ENCODE measurements at places on chromosomes 3 and 15.

GRCh38 chr15:70190965-70191364 lies 93.2 kb upstream of the TLE3 start:
- no peaks in the 10 kb centered on the region for H3K27me3 ChIP-seq
- no peak overlapping the region for H3K27ac ChIP-seq
- H3K4me3 ChIP-seq = no peak overlapping the region
- peaks cover 9% of the 10 kb centered on the region for H3K4me1 ChIP-seq

DNA sequence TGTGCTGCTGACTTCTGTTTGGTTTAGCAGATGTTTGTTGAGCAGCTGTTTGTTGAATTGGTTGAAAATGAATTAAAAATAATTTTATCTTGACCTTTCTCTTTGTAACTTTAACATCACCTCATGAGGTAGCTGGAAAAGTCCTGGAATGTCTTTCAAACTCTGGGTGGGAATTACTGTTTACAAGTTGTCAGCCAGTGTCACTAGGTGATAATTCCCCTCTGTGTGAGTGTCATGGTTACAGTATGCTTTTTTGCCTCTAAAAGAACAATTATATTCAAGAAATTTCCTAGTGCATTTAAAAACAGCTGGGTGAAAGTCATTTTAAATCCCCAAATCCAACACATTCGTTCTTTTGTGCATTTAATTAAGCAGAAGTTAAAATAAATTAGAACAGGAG lies 113.2 kb downstream of the PTPRG start:
- H3K4me1 ChIP-seq = no peaks in the 10 kb centered on the region
- H3K27ac ChIP-seq = no peak overlapping the region
- no peaks in the 10 kb centered on the region for H3K36me3 ChIP-seq

DNA sequence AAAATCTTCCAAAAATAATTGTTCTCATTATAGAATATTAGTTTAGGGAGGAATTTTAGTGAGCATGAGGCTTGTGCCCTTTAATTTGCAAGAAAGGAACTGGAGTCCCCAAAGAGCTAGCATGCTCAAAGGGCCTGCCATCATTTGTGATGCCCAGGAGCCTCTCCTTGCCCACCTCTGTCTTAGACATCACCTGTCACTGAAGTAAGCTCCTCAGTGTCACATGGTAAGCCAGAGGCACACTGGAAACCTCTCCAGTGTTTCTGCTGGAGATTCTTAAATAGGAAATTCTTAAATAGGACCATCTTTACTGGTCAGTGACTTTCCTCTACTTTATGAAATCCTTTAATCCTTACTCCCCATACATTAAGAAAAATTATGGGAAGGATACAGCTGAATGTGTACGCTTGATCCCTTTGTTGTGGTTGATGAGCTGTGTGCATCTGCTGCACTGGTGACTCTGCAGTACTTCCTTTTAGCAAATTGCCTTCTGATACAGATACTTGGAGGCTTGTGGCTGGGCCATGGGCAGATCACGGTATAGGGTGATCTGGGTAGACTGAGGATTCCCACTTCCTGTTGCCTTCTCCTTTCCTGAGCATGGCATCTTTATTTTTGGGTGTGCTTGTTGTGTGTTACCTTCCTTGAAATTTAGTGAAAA lies 197.4 kb downstream of the KLHL25 start:
- H3K36me3 ChIP-seq = peaks cover 1% of the 10 kb centered on the region
- DNase-seq = no peak
- H3K4me1 ChIP-seq = no peaks in the 10 kb centered on the region
- no peak overlapping the region for H3K27ac ChIP-seq

- no peaks in the 10 kb centered on the region for H3K4me1 ChIP-seq
- H3K36me3 ChIP-seq = no peaks in the 10 kb centered on the region
- peaks cover 11% of the 10 kb centered on the region for H3K27me3 ChIP-seq
- no peak overlapping the region for H3K4me3 ChIP-seq
- H3K27ac ChIP-seq = no peak overlapping the region
Measured at GRCh38 chr15:69143756-69144436, 16.5 kb upstream of the GLCE start.

DNA sequence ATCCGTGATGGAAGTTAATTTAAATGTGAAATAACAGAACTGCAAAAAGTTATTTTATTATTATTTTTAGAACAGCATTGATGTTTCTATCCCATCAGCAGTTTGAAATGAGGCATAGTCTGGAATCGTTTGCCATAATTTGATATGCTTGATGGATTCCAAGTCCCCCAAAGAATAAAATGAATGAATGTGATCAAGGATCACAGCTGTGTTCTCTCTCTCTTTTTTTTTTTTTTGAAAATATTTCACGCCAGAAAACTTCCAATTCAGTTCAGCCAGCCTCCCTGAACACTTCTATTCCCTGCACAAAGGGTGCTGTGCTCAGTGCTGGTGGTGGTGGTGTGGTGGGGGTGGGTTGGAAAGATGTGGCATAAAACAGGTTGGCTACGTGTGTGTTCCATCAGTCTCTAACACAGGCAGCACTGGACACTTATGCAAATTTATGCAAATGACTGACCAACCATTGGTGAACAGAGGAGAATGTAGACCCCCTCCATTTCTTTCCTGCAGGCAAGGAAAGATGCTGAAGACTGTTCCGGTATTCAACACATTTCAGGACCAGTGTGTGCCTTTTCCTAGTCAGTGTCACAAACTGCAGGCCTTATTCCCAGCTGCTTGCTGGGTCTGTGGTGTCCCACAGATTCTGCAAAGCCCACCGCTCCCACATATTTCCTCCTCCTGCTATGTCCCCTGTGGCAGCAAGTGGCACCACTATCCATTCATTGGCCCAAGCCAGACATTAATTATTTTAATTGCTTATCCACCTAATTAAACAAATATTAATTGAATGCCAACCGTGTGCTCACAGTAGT lies 10.6 kb downstream of the ARNT2 start:
- peaks cover 5% of the 10 kb centered on the region for H3K27me3 ChIP-seq
- no peak overlapping the region for H3K27ac ChIP-seq
- no peaks in the 10 kb centered on the region for H3K36me3 ChIP-seq
- no peak for DNase-seq
- H3K4me1 ChIP-seq = no peaks in the 10 kb centered on the region

DNA sequence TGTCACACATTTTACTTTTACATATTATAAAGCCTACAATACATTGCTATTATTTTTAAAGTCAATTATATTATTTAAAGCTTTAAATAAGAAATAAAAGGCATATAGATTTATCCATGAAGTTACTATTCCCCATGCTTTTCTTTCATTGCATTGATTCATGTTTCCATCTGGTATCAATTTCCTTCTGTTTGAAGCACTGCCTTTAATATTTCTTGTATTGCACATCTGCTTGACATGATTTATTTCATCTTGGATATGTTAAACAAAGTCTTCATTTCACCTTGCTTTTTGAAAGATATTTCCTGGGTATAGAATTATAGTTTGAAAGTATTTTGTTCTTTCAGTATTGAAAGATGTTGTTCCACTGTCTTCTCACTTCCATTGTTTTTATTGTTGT lies 174.3 kb upstream of the MBNL1 start:
- no peak overlapping the region for H3K27ac ChIP-seq
- no peak overlapping the region for H3K4me3 ChIP-seq
- DNase-seq = no peak
- H3K4me1 ChIP-seq = no peaks in the 10 kb centered on the region
- no peaks in the 10 kb centered on the region for H3K27me3 ChIP-seq
- H3K36me3 ChIP-seq = no peaks in the 10 kb centered on the region

DNA sequence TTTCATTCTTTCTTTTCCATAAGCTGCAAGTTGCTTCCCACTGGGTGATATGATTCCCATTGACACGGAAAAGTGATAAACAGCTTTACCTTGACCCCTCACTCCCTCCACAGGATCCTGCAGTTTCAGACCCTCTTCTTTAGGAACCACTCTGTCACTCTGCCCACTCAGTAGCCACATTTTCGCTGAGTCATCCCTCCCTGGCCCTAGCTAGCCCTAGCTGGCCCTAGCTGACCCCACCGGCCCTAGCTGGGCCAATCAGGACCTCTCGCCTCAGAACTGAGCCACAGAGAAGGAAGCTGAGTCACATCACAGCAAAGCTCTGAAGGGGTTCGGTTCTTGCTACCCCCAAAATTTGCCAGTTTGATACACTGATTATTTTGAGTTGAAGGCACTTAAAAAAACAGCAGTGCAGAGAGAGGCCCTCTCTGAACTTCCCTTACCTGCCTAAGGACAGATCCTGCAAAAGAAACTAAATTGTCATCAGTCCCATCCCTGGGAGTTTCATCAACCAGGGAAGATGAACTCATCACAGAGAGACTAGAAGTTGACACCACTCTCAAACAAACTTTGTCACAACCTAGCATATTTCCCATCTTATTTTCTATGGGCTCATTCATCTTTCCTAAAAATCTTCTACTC lies 233.5 kb upstream of the PROK2 start:
- H3K27ac ChIP-seq = no peak overlapping the region
- H3K27me3 ChIP-seq = no peaks in the 10 kb centered on the region
- H3K4me3 ChIP-seq = no peak overlapping the region
- H3K36me3 ChIP-seq = no peaks in the 10 kb centered on the region
- H3K4me1 ChIP-seq = no peaks in the 10 kb centered on the region
